ENCODE measurements at places on chromosomes 7 and 10.
A peak's percentile ranks its signal among the peaks of the same experiment; 100 is the strongest.

GRCh38 chr7:116259871-116260440 is 49.6 kb downstream of the TES start:
- no peak for DNase-seq

GRCh38 chr7:148883266-148884048 is 634 bp downstream of the EZH2 start:
- DNase-seq: peak; percentile 79

DNA sequence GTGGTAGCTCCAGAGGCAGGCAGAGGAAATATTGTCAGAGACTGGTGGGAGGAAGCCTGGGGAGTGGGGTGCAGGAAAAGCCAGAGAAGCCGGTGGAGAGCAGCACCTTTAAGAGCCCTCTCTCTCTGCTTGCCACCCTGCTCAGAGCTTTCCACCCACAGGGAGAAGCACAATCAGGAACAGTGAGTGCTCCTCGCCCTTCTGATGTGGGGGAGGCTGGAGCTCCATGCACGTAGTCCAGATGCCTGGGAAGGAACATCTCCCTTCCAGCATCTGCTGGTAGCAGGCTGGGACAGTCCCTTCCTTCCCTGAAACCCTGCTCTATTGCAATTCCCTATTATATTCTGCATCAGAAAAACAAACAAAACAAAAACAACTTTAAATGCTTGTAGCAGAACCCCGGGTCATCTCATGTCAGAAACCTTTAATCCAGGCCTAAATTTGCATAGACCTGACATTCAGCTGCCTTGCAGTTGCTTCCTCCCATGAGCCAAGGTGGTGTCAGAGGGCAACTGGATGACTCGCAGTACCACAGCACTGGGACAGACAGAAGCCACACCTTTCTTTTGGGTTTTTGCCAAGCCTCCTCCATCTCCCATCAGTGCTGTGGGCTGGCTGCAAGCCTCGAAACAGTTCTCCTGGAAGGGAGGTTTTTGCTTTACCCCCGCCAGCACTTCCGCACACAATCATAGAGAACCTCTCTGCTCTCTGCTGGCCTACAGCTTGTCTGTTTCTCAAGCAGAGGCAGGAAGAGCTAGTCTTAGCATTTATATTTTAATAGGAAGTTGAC is 13.1 kb downstream of the AVPI1 start:
- no peak for DNase-seq

GRCh38 chr10:100229819-100230422 is 525 bp upstream of the CHUK start:
- no peak for DNase-seq

- no peak for DNase-seq
These were observed 38.1 kb downstream of the COL13A1 start for GRCh38 chr10:69839696-69840345.

DNA sequence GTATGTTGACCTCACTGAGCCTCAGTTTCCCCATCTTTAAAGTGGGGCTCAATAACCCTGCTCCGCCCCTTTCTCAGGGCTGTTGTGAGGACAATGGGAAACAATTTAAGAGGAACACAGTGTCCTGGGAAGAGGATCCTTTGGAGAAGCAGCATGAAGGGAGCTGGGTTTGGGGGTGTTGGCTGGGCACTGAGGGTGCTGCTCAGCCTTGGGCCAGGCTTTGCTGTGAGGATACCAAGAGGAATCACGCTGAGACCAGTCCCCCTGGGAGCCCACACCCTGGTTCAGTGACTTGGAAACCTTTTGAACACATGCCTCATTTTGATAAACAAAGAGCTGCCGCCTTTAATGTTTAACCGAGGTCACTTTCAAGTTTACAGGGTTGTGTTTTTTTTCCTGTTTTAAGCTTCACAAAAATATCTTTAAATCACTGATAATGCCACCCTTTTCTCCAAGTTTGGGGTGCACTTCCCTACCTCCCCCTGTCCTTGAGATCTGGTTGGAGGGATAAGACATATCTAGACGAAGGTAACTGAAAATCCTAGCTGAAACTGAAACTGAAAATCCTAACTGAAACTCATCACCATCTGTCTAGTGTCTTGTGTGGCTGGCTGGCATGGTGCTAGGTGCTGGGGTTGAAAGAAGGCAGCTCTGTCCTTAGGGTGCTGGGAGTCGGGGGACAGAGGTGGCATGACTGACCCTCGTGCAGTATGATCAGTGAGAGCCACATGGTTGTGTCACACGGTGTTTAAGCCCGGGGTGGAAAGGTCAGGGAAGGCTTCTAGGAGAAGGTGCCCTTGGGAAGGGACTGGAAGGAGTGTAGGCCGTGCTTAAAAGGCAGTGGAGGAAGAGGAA is 27.7 kb downstream of the ZNF775 start:
- peak; percentile 44 for DNase-seq

DNA sequence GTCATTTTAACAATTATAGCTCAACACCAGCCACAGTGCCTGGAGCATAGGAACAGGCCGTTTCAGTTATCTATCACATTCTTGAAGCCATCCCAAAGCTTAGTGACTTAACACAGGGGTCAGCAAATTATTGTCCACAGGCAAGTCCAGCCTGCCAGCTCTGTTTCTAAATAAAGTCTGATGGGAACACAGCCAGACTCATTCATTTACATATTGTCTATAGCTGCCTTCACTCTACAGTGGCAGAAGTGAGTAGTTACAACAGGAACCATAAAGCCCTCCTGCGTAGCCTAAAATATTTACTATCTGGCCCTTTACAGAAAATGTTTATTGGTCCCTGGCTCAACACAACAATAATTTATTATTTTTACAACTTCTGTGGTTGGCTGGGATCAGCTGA is 407.5 kb upstream of the AUTS2 start:
- no peak for DNase-seq

- no peak for DNase-seq
These were observed 467.3 kb downstream of the PTPRN2 start for GRCh38 chr7:158120316-158120715.

- DNase-seq: no peak
These were observed 986.9 kb downstream of the REEP3 start for GRCh38 chr10:64508029-64508661.

GRCh38 chr10:104351061-104351702 is 2.5 kb upstream of the CFAP58 start:
- no peak for DNase-seq

DNA sequence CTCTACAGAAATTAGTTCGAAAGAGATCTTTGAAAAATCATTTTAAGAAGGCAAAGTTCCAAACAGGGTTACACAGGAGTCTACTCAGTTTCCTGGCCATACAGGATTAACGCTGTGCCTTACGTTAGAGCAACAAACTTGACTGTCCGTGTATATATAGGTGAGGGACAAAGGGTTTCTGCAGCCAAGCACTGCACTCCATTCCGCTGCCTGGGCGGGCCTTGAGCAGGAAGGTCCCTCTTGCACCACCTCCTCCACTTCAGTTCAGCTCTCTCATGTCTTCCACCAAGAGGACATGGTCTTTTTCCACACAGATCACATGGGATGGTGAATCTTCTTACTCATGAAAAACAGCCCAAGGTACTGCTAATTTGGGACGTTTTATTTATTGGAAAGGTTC is 43.2 kb downstream of the MCMBP start:
- DNase-seq: no peak

GRCh38 chr7:157271991-157272324 is 64.8 kb upstream of the DNAJB6 start:
- DNase-seq: no peak

DNA sequence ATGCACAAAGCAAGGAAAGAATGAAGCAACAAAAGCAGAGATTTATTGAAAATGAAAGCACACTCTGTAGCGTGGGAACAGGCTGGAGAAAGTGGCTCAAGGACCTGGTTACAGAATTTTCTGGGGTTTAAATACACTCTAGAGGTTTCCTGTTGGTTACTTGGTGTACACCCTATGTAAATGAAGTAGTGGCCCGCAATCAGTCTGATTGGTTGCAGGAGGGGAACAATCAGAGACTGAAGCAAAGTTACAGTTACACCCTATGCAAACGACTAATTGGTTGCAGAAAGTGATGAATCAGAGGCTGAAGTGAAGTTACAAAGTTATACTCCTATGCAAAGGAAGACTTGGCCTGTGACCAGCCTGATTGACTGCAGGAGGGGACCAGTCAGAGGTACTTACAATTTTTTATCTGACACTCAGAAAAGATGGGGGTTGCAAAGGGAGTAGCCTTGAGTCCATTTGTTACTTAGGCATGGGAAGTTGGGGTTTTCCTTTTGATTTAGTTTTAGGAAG is 3.6 kb upstream of the MTPN start:
- DNase-seq: peak; percentile 90

- peak; percentile 2 for DNase-seq
These were observed 177.6 kb downstream of the GNAI1 start for GRCh38 chr7:80312139-80312661.

GRCh38 chr7:98420966-98421612 is 20.2 kb upstream of the BAIAP2L1 start:
- DNase-seq: peak; percentile 44

DNA sequence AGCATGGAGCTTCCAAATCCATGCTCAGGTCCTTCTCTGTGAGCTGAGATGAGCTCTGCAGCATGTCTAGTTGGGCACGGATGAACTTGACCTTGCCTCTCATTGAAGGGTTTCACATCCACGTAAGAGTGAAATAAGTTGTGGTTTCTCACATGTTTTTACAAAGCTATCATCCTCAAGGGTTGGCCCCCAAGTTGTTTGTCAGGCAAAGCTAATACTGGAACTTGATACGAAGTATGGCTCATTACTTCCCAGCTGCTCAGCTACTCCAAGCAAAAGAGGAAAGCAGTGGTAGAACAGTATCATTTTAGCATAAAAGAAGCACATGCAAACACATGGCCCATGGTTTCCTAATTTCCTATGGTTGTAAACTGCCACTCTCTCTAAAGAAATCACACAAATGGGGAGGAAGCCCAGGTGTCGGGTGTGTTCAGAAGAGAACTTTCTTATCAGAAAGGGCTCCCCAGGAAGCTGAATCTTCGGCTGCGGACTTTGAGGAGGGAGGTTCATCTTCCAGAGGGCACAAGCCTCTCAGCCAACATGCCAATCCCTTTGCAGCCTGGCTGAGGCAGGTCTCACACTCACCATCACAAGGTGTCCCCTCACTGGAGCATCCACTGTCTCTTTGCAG is 45.3 kb downstream of the PDLIM1 start:
- no peak for DNase-seq

GRCh38 chr7:88309819-88310218 is 3.1 kb upstream of the STEAP4 start:
- DNase-seq: no peak

GRCh38 chr7:2106924-2107323 is 125.8 kb downstream of the MAD1L1 start:
- DNase-seq: no peak

DNA sequence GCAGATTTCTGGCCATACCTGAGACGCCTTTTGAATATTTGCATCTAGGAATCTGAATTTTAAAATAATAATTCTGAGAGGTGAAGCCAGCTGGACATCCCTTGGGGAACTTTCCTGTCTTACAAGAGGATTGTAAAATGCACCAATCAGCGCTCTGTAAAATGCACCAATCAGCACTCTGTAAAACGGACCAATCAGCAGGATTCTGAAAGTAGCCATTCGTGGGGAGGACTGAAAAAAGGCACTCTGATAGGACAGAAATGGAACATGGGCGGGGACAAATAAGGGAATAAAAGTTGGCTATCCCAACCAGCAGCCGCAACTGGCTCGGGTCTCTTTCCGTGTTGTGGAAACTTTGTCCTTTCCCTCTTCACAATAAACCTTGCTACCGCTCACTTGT is 9.9 kb downstream of the PPIF start:
- DNase-seq: no peak

DNA sequence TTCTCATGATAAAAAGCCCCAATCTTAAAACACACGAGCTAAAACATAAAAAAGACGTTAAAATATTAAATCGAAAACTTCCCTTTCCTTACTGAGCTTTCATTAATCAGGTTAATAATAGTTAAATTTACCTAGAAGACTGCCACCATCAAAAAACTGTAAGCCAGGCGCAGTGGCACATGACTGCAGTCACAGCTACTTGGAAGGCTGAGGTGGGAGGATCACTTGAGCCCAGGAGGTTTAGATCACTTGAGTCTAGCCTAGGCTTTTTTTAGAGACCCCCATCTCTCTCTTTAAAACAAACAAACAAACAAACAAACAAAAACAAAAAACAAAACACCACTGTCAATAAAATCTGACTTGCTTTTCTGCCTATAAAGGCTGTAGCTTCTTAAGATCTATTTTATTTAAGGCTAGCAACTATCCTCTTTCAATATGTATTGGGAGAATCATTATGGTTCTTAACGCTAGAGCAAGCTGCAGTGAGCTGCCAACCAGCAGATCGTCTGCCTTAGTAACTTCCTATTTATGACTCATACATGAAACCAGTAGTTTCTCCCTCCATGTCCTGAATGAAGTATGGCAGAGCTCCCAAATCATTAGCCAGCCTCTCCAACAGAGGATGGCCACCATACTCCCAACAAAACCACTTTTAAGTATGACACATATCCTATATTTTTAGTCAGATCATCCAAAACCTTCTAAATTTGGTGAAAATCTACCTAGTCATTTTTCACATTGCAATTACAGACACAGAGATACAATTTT is 163.7 kb downstream of the SRPK2 start:
- no peak for DNase-seq

- no peak for DNase-seq
These were observed 10.6 kb upstream of the CALU start for GRCh38 chr7:128728598-128728997.

DNA sequence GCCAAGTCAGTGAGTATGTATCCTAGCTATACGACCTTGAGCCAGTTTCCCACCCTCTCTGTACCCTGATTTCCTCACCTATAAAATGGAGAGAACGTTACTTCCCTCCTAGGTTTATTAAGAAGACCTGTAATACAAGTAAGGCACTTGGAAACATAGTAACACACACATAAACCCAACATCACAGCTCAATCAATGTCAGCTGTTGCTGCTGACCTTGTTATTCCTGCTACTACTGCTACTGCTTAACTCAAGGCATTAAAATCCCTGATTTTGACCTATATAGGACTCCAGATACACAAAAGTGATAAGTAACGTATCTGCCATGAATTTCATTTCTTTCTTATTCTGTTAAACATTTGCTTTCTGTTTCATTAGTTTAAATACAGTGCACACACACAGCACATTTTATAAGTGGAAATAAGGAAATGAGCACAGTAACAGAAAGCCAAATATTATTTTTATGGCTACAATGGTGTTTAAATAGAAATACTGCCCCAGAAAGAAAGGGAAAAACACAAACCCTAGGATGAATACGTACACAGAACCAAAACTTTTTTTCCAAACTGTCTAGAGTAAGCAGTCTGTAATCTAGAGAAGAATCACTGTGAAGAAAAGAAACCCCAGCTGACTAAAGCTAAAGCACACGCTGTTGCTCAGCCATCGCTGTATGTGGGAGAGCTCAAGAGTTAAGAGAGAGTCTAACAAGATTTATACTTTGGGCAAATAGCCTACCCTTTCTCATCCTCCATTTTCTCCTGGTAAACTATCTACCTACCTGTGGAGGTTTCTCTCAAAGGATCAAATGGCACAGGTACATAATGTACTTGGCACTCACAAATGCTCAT is 19.0 kb downstream of the NAPEPLD start:
- no peak for DNase-seq
